ENCODE measurements at places on chromosomes 3 and 15. TPM values are rescaled to one million over a fixed set of nuclear protein-coding genes. Genes with fewer than 3 reads are reported as not detected.

GRCh38 chr15:90645873-90646575 lies 71.1 kb upstream of the BLM start:
- H3K27me3 ChIP-seq = no peaks in the 10 kb centered on the region
- no peak for DNase-seq
- H3K36me3 ChIP-seq = no peaks in the 10 kb centered on the region
- no peak overlapping the region for H3K4me3 ChIP-seq
- no peak overlapping the region for H3K27ac ChIP-seq
- peaks cover 24% of the 10 kb centered on the region for H3K4me1 ChIP-seq

DNA sequence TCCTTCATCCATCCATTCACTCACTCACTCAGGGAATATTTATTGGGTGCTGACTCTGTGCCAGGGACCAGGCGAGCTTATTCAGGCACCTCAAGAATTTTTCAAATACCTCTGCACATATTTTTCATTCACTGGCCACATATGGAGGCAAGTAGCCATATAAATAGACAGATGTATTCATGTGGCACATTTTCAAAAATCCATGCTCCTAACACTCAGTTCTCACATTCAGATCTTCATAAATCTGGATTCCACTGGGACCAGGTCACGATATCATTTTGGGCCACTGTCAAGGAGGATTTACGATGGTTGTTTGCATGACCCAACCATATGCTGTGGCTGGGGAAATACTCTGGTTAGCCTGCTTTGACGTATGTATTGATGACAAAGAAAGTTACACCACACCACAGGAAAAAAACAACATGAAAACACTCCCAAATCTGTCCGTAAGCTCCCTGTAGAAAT lies 241.8 kb upstream of the LRTM1 start:
- H3K27ac ChIP-seq = no peak overlapping the region
- H3K4me3 ChIP-seq = no peak overlapping the region
- H3K36me3 ChIP-seq = no peaks in the 10 kb centered on the region
- H3K4me1 ChIP-seq = no peaks in the 10 kb centered on the region
- no peaks in the 10 kb centered on the region for H3K27me3 ChIP-seq
- peak; percentile 42 for DNase-seq

- H3K27me3 ChIP-seq = no peaks in the 10 kb centered on the region
- H3K4me3 ChIP-seq = no peak overlapping the region
- no peaks in the 10 kb centered on the region for H3K36me3 ChIP-seq
- H3K4me1 ChIP-seq = peaks cover 17% of the 10 kb centered on the region
- no peak for DNase-seq
Observed at GRCh38 chr15:70153921-70154717, 56.4 kb upstream of the TLE3 start.

- no peaks in the 10 kb centered on the region for H3K4me1 ChIP-seq
- DNase-seq = no peak
- no peak overlapping the region for H3K4me3 ChIP-seq
- H3K27ac ChIP-seq = no peak overlapping the region
- H3K27me3 ChIP-seq = no peaks in the 10 kb centered on the region
- H3K36me3 ChIP-seq = no peaks in the 10 kb centered on the region
Observed at GRCh38 chr3:140234256-140234655, 299.3 kb downstream of the CLSTN2 start.

DNA sequence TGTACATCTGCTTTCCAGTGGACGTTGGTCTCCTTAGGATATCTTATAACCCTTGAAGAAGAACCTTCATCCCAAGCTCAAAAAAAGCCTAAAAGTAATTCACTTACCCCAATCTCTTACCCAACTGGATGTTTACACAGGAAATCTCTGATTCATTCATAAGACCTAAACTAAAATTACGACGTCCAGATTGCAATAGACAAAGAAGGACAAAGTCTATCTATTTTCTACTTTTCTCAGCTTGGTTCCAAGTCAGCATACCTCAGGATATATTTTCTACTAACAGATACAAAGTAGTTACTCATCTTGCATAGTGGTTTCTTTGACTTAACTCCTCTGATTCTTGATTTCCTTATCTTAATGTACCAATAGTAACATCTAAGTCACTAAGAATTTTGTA lies 669.9 kb downstream of the OTOL1 start:
- no peak overlapping the region for H3K4me3 ChIP-seq
- H3K4me1 ChIP-seq = no peaks in the 10 kb centered on the region
- H3K36me3 ChIP-seq = no peaks in the 10 kb centered on the region
- no peaks in the 10 kb centered on the region for H3K27me3 ChIP-seq

- no peak for DNase-seq
- H3K27ac ChIP-seq = no peak overlapping the region
- H3K4me1 ChIP-seq = no peaks in the 10 kb centered on the region
- H3K36me3 ChIP-seq = no peaks in the 10 kb centered on the region
Observed at GRCh38 chr15:82699726-82700125, 9.9 kb downstream of the AP3B2 start.

- no peak overlapping the region for H3K4me3 ChIP-seq
- no peaks in the 10 kb centered on the region for H3K36me3 ChIP-seq
- H3K27ac ChIP-seq = no peak overlapping the region
- no peak for DNase-seq
- no peaks in the 10 kb centered on the region for H3K4me1 ChIP-seq
- H3K27me3 ChIP-seq = no peaks in the 10 kb centered on the region
Observed at GRCh38 chr3:171548917-171549316, 88.7 kb upstream of the TNIK start.

GRCh38 chr15:91021516-91022074 lies 799 bp downstream of the VPS33B start:
- no peak for DNase-seq
- H3K4me1 ChIP-seq = peaks cover 21% of the 10 kb centered on the region
- no peaks in the 10 kb centered on the region for H3K27me3 ChIP-seq
- no peaks in the 10 kb centered on the region for H3K36me3 ChIP-seq

DNA sequence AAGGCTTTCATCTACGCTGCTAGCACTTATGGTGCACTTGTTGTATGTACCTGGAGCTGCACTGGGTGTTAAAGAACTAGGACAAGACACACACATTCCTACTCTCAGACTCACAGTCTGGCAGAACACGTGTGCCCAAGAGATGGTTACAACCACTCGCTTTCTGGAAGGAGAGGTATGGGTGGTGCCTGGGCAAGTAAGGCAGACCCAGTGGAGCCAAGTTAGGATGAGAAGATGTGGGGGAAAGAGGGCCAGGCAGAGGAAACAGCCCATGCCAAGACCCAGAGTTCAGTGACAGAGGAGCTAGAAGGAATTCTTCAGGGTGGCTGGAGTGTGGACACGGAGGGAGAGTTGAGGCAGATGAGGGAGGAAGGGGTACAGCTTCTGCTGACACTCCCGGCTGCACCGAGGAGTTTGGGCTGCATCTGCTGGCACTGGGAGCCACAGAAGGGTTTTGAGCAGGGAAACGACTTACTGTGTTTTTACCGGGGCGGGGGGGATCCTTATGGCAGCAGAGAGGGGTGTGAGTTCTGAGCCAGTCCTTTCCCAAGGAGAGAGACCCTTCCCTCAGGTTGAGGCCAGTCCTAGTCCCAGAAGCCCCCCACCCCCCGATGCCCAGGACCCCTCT lies 59.0 kb downstream of the GRIP2 start:
- no peaks in the 10 kb centered on the region for H3K27me3 ChIP-seq
- peaks cover 47% of the 10 kb centered on the region for H3K36me3 ChIP-seq
- no peaks in the 10 kb centered on the region for H3K4me1 ChIP-seq
- H3K27ac ChIP-seq = no peak overlapping the region
- no peak overlapping the region for H3K4me3 ChIP-seq

- H3K27me3 ChIP-seq = no peaks in the 10 kb centered on the region
- H3K4me1 ChIP-seq = 0 out of 2 replicates have a peak, but pooled peaks cover 12% of the 10 kb centered on the region
- DNase-seq = peak; percentile 41
- H3K4me3 ChIP-seq = peak overlapping the region; percentile 16
- peak overlapping the region; percentile 50 for H3K27ac ChIP-seq
Observed at GRCh38 chr15:56805466-56806147, 72.3 kb upstream of the ZNF280D start.

- no peak for DNase-seq
- peak overlapping the region; percentile 49 for H3K27ac ChIP-seq
- no peak overlapping the region for H3K4me3 ChIP-seq
Observed at GRCh38 chr3:49476563-49476962, 6.5 kb downstream of the DAG1 start.

DNA sequence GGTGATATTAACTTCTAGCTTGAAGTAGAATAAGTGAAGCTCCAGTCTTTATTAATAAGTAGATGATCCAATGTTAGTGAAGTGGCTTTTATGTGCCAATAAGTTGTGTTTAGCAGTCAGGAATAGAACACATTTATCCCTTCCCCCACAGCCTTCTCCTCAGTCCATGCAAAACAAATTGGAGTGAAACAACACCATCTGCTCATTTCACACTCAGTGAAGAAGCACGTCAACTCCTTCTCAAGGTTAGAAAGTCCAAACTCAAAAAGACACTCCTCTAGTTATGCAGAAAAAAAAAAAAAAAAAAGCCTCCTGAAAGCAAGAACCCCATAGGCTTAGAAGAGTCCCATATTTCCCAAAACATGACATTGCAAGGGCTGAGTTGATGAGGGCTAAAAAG lies 18.0 kb upstream of the NEO1 start:
- H3K27me3 ChIP-seq = peaks cover 94% of the 10 kb centered on the region
- no peak overlapping the region for H3K27ac ChIP-seq
- no peak overlapping the region for H3K4me3 ChIP-seq
- no peaks in the 10 kb centered on the region for H3K36me3 ChIP-seq
- H3K4me1 ChIP-seq = no peaks in the 10 kb centered on the region

DNA sequence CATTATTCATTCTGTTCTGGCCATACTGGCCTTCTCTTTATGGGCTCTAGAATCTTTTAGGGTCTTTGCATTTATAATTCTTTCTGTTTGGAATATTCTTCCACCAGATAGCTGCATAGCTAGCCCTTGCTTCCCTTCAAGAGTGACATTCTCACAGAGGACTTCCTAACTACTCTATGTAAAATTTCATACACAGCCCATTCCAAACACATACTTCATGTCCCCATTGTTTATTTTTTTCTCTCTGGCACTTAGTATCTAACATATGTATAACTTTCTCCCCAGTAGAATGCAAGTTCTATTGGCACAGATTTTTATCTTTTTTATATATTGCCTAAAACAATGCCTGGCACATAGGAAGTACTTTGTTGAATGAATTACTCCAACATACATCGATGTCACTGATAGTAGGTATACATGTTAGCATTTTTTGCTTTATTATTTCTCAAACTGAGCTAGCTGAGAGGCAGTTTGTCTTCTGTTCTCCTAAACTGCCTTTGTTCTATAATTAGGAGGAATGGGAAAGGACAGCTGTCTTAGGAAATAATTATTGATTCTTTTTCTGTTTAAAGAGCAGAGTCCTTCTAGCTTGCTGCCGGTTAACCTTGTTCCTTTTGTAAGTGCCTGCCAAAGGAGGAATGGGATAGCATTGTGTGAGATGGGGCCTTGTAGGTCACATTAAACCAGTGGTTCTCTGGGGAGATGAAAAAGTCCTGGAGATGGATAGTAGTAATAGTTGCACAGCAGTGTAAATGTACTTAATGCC lies 7.9 kb downstream of the FAM162A start:
- H3K27ac ChIP-seq = no peak overlapping the region
- no peak overlapping the region for H3K4me3 ChIP-seq
- H3K27me3 ChIP-seq = no peaks in the 10 kb centered on the region
- DNase-seq = no peak
- H3K4me1 ChIP-seq = no peaks in the 10 kb centered on the region
- no peaks in the 10 kb centered on the region for H3K36me3 ChIP-seq

DNA sequence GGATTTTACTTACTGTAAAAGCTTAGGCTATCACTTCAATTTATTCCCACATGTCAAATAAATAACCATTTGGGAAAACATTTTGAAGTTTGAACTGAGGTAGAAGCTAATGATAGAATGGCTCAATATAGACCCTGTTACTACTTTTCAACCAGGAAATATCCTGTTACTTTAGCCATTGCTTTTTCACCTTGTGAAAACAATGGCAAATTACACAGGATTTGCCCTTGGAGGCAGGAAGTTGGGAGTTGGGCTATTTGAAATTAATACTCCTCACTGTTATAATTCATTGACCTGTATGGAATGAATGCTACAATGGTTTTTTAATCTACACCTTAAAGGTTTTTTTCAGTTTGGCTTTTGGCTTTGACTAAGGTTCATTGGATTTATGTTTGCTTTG lies 98.1 kb upstream of the UBE2E2 start:
- H3K36me3 ChIP-seq = no peaks in the 10 kb centered on the region
- no peak overlapping the region for H3K27ac ChIP-seq
- DNase-seq = no peak
- peaks cover 39% of the 10 kb centered on the region for H3K27me3 ChIP-seq

- H3K36me3 ChIP-seq = no peaks in the 10 kb centered on the region
- H3K4me1 ChIP-seq = no peaks in the 10 kb centered on the region
- no peaks in the 10 kb centered on the region for H3K27me3 ChIP-seq
- no peak overlapping the region for H3K4me3 ChIP-seq
- H3K27ac ChIP-seq = no peak overlapping the region
Observed at GRCh38 chr3:34359064-34359463, 560.6 kb downstream of the PDCD6IP start.

DNA sequence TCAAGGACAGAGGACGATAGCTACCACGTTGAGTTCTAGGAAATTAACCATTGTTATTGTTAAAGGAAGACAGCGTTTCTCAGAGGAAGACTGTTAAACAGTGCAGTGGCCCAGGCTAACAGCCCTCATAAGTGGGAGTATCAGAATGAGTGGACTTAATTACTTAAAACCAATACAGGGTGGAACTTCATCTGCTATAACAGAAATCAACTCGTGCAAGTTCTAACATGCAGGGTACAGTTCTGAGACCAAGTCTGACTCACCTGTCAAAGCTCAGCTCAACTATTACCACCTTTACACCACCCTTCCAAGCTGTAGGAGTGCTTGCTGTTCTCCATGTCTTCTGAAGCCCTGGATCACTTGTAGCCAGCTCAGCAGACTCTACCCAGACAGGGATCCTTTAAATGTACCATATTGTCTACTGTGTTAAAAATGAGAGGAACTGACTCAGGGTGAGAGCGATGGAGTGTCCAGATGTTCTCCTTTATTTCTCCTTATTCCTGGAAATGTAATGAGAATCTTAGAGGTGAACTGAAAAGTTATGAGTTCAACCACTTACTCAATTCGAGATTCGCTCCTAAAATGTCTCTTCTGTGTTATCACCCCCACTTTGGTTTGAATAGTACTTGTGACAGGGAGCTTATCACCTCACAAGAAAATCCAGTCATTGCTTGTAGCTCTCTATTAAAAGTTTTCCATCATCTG lies 26.5 kb downstream of the CD86 start:
- no peak for DNase-seq
- H3K4me1 ChIP-seq = no peaks in the 10 kb centered on the region
- H3K27me3 ChIP-seq = 0 out of 2 replicates have a peak, but pooled peaks cover 4% of the 10 kb centered on the region

Gene MGA
- 31.8 TPM for total RNA-seq

Gene IL20RB
- total RNA-seq = 3.8 TPM

Gene GPR87
- total RNA-seq = 9.0 TPM

Gene TPRG1
- 1.9 TPM for total RNA-seq

Gene SPATA12
- total RNA-seq = 0.57 TPM

Gene SLC12A8
- 30.7 TPM for total RNA-seq

Gene CCR1
- 0.28 TPM for total RNA-seq

Gene DAZL
- not detected for total RNA-seq

Gene ACTL6A
- 87.9 TPM for total RNA-seq

Gene ITGA11
- 0.18 TPM for total RNA-seq

Gene OSTN
- total RNA-seq = not detected

All from PC-9 (cell line).